ENCODE measurements at places on chromosomes 2 and 18.
A peak's percentile ranks its signal among the peaks of the same experiment; 100 is the strongest.

- DNase-seq: no peak
These were observed 1541.1 kb downstream of the LRP1B start for GRCh38 chr2:140589696-140590095.

DNA sequence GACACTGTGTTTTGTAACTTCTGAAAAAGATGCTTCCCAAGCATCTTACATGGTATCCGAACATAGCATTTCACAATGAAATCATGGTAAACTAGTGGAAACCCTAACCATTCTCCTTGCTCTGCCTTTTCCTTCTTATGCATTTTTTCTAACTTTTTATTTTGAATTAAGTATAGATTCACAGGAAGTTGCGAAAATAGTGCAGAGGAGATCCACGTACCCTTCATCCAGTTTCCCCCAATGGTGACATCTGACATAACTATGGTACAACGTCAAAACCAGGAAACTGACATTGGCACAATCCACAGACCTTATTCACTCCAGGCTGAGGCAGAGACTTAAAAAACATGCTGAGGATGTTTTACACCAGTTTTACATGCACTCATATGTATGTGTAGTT lies 38.3 kb downstream of the AAK1 start:
- DNase-seq: no peak

- DNase-seq: no peak
These were observed 37.7 kb downstream of the KIF1A start for GRCh38 chr2:240782221-240782885.

DNA sequence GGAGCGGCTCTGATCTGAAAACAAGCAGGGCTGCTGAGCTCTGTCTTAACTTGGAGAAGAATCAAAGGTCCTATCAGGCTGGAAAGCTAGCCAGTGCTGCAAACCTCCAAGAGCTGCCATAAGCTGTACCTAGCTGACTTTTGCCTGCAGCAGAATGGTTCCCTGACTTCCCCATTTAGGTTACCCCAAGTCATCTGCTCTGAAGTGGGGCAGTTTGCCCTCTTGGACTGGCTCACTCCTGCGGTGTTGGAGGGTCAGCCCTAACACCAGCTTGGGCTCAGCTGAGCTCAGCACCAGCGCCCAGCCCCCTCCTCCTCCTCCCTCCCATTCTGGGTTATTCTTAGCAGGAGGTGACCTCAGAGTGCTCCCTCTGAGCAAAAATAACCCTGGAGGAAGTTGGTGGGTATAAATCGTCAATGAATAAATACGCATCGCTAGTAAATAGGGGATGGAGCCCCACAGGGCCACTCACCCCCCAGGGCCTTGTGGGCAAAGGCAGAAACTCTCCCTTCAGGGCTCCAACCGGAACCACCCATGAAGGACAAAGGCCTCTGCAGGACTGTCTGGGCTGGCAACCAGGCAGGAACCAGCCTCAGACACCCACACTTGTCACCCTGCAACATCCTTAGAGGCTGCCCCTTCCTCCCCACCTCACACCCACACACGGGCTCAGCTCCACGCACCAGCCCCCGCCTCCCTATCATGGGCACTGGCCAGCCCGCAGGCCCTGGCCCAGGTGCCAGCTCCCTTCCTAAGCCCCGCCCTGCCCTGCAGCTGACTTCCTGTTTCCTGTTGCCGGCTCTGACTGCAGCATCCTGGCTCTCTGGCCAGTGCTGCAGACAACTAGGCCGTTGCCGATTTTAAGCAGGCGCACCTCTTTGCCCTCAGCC lies 46.9 kb downstream of the DNMT3A start:
- peak; percentile 56 for DNase-seq

- no peak for DNase-seq
These were observed 14.5 kb upstream of the ZBTB14 start for GRCh38 chr18:5309888-5310470.

DNA sequence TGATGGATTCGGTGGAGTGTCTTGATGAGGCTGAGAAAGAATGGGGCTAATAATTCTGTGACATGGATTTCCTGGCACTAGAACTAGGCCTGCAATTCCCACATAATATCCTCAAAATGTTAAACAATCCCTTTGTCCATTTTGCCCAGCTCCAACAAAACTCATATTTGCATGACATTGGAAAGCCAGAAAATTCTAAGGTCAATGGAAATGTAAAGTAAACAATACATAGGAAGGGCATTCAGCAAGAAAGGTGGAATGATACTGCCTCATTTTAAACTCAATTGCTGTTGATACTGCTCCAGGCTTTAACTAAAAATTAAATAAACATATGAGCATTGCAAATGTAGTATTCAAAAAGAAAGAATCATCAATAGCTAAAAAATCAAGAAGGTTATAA lies 434.8 kb upstream of the SLC8A1 start:
- no peak for DNase-seq

- DNase-seq: peak; percentile 9
These were observed 431 bp downstream of the FAM98A start for GRCh38 chr2:33598561-33599174.

- no peak for DNase-seq
These were observed 773.0 kb downstream of the CPS1 start for GRCh38 chr2:211329421-211329820.

DNA sequence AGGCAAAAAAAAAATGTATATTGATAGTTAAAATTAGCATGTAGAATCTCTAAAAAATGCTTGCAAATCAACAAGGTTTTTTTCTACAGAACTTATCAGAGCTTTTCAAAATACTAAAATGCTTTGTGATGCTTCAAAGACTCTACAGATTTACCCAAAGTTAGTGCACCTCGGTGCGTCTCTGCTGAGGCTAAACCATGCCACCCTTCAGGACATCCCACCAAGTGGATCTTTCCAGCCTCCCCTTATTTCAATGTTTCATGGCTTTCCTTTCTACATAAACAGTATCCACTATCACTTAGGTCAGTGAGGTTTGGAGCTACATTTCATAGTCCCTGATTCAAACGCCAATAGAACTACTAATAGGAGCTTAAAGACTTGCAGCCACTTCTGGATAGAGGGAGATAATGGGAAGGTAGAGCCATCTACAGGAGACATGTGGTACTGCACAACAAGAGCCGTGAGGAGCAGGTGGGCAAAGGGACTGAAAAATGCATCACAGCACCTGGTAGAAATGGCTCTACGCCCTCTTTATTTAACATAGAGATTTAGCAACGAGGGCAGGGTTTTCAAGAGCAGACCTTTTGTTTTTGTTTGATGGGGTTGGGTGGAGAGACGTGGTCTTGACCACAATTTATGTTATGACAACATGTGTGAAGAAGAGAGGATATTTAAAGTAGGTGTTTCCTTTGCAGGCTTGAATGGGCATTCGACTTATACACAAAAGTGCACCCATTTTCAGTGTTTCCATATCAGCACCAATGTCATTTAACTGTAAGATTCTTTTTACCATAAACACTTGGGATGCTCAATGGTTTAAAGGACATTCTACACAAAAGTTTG lies 56.1 kb upstream of the SLC35G4 start:
- DNase-seq: no peak

GRCh38 chr2:99679518-99679917 lies 189.7 kb upstream of the REV1 start:
- no peak for DNase-seq

DNA sequence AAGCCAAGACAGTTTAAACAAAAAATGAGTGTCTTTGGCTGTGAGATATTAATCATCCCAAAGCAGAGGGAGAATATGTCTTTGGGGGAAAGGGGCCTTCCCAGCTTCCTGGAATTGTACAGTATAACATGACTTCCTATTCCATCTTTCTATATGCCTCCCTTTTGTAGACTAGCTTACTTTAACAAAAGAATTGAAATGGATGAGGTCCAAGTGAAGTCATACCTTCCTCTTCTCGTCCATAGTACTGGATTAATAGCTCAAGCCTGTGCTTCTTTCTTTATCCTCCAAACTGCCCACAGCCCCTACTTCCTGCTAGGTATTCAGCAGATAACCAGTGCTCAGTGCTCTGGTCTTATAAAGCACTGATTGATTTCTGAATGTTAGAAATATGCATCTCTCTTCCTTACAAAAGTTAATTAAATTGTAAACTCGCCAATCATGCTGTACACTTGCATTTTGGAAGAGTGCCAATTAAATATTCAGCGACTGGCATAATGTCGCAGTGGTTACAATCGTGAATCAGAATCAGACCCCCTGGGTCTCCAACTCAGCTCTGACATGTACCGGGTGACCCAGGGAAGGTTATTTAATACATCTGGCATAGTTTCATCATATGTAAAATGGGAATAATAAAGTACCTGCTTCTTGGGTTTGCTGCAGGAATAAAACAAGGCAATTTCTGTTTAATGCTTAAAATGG lies 325.1 kb downstream of the RND3 start:
- DNase-seq: no peak

- no peak for DNase-seq
These were observed 65.2 kb downstream of the LDLRAD4 start for GRCh38 chr18:13283746-13284145.

GRCh38 chr18:24543795-24544498 lies 83.5 kb downstream of the HRH4 start:
- DNase-seq: no peak

- DNase-seq: no peak
These were observed 53.3 kb upstream of the CCDC195 start for GRCh38 chr2:224769489-224769888.
